T1000 (cell line): ENCODE measurements at places on chromosomes 12 and 14.

- DNase-seq, result no peak
Observed at GRCh38 chr14:35114036-35114435, 7.8 kb downstream of the PPP2R3C start.

DNA sequence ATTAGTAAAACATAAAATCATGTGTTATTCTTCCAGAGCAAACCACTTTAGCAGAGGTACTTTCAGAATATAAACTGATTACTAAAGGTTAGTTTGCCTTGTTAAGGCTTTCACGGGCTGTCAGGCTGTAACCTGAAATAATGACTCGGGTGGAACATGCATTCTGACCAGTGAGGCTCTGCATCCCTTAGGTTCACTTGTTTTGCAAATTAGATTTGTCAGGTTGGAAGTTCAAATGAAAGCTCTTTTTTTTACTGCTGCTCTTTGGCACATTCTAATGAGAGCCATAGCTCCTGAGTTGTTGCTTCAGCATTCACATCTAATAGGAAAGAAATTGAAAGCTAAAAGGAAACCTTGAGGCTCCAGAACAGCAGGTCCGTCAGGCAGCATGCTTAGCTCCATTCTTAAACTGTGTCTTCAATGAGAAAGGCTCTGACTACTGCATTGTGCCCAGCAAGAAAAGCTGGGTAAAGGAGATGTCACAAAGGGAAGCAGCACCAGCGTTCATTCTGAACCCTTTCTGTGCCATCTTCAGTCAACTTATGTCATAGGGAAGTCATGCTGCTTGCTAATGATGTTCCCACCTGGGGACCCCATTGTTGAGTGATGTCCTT lies 445.5 kb upstream of the FBXO33 start:
- no peak for DNase-seq

GRCh38 chr14:96170961-96171592 lies 33.6 kb upstream of the BDKRB2 start:
- DNase-seq, result no peak

DNA sequence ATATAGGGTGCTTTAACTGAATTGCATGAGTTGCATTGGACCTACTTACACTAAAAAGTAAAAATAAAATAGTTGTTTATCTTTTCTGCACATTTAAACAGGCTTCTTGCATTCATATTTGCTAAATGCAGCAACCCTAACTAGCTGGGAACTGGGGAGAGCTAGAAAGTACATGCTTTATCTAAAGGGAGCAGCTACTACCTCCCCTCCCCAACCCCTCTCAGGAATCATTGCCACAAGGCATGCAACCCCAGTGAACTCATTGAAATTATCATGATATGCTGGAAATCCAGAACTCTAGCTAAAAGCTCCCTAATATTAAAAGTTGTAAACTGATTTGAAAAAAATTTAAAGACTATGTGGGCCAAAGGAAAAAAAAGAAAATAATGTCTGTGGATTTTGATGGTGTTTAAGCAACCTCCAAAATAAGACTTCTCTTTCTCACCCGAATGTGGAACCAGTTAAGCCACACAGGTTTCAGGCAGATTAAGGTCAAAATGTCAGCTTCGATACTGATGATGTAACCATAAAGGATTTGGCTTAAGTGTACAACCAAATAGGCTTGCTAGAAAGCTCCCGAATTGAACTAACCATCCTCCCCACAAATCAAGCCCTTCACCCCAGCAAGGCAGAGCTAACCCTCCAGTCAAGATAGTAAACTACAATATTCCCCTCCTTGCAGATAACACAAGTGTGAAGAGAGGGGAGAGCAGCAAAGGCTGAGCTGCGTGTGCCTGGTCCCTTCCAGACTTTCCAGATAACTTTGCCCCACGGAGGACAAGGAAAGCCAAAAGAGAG lies 13.8 kb upstream of the POC1B start:
- no peak for DNase-seq

DNA sequence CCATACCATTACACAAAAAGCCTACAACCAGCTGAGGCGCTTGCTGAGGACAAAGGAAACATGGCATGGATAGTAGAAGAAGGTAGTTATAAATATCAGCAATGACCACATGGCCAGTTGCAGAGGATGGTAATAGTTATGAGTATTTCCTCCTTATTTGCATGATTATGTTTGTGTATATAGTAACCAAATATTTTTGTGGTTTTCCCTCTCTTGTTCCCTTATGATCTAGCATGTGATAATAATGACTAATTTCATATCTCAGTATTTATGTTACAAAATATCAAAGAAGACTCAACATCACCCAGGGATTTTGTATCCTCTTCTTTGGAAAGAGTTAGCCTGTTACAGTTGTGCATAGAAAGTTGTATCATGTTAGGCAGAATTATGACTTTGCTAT lies 13.5 kb upstream of the CATSPERB start:
- DNase-seq, result no peak

- DNase-seq, result no peak
Observed at GRCh38 chr14:37251775-37252174, 54.0 kb downstream of the MIPOL1 start.

- DNase-seq, result no peak
Observed at GRCh38 chr12:117484901-117485300, 123.5 kb upstream of the NOS1 start.

DNA sequence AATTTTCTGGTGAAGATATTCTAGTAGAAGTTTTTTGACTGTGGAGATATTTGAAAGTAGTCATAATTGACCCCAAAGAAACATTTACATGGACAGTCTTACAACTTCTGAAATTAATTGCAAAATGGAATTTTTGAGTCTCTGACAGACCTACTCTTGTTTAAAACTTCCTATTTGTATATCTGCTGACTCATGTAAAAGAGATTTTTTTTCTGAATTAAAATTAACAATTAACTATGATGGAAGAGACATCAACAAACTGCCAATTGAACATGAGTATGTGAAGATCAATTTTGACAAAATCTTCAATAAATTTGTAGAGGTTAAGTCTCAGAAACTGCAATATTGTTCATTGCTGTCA lies 108.5 kb upstream of the MAX start:
- DNase-seq, result no peak

GRCh38 chr14:73239393-73240241 lies 2.3 kb downstream of the PAPLN start:
- DNase-seq, result no peak

- no peak for DNase-seq
Observed at GRCh38 chr14:91058042-91058581, 2.3 kb downstream of the RPS6KA5 start.

DNA sequence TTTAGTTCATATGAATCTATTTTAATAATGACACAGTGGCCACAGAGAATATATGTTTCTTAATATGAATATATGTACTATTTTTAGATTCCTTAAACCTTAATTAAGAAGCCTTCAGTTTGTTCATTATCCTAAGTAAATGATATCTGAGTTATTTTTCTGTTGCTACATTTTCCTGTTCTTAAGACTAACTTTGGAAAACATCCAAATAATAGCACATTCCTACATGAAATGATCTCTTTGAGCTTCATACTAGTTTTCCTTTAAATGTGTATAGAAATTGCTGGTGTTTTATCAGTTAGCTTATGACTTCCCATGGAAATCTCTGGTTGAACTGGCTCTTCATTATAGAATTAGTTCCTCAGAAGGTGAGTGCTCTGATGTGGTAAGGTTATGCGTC lies 72.1 kb downstream of the POLR3B start:
- no peak for DNase-seq

DNA sequence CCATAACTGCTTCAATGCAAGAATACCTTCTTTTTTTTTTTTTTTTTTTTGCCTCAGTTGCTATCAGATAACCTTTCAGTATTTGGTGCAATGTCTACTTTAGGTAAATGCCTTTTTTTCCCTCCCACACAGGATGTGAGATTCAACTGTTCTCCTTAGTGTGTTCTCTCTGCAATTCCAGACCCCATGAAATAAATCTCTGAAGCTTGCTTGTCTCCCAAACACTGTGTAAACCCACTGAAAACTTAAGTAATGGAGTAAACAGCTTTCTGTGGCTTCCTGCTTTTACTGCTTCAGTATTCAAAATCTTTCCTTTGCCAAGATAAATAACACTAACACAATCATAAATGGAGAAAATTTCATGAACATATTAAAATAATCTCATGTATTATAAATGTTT lies 55.8 kb upstream of the CLEC14A start:
- no peak for DNase-seq

- no peak for DNase-seq
Observed at GRCh38 chr14:46626876-46627275, 24.7 kb downstream of the RPL10L start.

GRCh38 chr12:46921048-46921763 lies 95.4 kb upstream of the SLC38A4 start:
- DNase-seq, result no peak

GRCh38 chr14:49549881-49550280 lies 36.3 kb downstream of the RPS29 start:
- DNase-seq, result no peak

DNA sequence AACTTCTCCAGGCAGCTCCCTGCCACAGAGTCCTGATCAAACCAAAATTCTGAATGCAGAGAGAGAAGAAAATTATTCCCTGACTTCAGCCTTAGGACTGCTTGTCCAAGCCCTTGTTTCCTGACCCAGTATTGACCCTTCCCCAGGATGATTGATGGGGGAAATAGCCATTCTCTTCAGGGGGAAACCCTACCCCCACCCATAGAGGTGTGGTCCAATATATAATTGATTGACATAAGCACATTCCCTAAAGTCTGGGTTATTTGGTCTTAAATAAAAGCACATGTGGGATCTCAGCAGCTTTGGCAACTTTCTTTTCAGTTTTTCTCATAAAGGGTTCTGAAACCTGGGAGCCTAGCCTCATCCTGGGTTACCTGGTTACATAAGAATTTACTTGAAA lies 201.2 kb upstream of the DDHD1 start:
- no peak for DNase-seq

DNA sequence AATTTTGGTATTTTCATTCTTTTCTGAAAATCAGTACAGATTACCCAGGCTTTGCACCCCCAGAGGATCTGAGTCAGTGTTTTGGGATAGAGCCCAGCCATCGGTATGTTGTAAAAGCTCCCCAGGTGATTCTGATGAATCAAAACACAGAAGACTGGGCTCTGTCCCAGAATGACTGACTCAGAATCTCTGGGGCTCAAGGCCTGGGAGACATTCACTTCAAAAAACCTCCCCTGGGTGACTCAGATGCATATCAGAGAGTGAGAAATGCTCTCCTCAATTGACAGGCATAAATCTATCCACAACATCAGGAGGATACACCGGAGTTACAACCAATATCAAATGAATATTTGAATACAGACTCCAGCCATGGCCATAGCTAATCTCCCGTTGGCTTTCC lies 32.6 kb downstream of the SLC35F4 start:
- peak; percentile 82 for DNase-seq

GRCh38 chr12:25377469-25378177 lies 126.9 kb upstream of the KRAS start:
- no peak for DNase-seq

DNA sequence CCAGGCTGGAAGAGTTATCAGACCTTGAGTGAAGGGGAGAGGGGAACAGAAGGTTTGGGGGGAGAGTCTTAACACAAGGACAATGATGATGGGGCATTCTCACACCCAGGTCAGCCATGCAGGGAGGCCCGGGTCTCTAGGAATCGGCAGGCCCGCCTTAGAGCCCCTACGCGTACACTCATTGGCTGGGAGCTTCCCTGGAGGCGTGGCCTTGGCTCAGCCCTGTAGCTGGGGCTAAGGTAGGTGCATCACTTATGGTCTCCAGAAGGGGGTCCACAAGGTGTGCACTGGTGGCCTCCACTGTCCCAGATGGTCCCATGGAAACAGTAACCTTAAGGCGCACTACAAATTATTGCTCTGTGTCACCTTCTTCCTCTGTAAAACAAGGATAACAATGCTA lies 660.1 kb downstream of the MED13L start:
- no peak for DNase-seq

- no peak for DNase-seq
Observed at GRCh38 chr12:90262251-90262650, 553.6 kb upstream of the ATP2B1 start.

DNA sequence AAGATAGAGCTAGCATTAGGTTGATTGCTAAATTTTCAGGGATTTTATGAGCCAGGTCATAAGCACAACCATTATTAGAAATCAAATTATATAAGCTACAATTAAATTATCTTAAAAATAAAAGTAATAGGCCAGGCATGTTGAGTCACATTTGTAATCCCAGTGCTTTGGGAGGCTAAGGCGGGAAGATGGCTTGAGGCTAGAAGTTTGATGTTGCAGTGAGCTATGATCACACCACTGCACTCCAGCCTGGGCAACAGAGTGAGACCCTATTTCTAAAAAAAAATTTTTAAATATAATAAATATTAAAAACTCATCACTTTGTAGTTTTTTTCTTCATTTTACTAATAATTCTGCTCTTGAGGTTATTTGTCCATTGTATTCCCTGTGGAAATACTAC lies 1.9 kb upstream of the LIMA1 start:
- no peak for DNase-seq

DNA sequence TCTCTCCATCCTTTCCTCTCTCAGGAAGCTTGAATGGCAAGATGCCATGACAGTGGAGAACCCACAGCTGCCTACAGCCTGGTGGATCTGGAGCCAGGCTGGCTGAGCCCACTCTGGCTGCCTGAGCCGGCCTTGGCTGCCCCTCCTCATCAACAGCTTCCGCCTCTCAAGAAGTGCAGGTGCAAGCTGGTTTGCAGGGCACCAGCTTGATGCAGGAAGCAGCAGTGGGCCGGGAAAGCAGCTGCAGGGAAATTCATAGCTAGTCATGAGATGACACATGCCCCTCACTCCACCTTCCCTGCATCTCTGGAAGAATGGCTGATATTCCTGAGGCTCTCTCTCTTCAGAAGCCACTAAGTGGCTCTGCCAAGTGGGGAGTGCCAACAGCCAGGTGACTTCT lies 289.1 kb downstream of the RPS29 start:
- DNase-seq, result no peak

DNA sequence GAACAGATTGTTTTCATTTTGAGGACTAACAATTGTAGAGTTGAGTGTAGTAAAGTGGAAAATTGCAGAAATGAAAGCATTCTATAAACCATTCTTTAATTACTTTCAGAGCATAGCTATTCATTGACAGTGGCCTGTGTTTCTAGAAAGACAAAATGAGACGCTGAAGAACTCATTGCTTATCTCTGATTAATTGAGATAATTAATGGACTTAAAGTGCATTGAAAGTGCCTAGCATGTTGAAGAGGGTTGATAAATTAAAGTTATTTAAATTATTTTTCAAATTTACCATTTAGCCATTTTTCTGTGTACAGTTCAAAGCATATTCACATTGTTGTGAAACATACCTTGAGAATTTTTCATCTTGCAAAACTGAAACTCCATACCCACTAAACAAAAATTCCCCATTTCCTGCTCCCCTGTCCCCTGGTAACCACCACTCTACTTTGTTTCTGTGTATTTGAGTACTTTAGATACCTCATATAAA lies 57.4 kb downstream of the DAAM1 start:
- no peak for DNase-seq
